ENCODE measurements at places on chromosomes 16 and 17.

DNA sequence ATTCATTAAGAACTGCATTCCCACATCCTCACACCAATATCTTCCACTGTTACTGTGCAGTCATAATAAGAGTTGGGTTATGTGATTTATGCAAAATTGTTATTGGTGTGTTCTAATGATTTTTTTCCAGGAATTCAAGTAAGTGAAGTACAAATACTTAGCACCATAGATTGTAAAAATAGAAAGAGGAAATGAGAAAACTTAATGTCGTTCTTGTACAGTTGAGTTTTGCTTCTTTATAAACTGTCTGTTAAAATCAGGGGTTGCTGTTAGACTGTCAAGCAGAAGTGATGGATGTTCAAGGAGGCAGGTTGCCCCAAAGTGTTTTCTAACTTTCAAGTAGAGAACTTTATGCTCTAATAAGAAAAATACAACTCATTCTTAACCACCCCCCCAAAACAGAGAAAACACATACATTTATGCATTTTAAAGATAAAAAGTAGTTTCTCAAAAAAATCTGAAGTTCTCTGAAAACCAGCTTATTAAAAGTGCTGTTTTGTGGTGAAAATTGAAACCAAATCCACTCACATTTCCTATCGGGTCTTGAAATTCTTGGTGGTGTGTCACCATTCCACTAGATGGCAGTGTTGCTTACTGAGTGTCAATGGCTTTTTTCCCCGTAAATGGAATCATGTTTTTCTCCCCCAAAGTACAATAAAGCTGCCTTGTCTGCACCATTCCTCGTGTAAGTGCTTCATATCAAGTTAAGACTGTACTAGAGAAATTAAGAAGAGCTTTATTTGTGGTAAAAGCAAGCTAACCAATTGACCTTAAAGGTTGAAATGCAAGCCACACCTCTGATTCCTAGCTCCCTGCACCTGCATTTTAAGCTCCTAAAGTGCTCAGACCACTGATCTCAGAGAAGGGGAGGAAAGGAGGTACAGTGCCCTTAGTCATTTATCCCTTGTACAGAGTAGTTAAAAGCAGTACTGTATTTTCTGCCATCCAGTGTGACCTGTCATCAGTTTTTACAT is 4.7 kb upstream of the IGSF6 start:
- peak; percentile 57 for DNase-seq

DNA sequence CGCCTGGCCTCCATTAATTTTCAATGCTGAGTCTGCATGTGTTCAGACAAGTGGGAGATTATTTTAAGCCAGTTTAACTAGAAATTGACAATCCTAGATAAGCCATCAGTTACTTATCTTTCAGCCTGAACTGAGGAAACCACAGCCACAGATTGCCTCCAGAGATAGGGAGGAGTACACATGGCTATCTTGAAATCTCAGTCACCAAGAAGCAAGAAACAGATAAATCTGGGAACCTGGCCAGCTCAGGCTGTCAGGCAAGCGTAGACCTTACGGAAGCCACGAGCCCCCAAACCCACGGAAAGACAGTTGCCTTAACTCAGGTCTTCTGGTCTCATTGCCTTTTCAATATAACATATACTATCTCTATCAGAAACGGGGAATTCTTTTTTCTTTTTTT is 2.0 kb upstream of the GLG1 start:
- DNase-seq: no peak

GRCh38 chr16:70565053-70565452 is 41.4 kb downstream of the SF3B3 start:
- no peak for DNase-seq

GRCh38 chr17:3989041-3989886 is 25.0 kb upstream of the ATP2A3 start:
- DNase-seq: no peak

GRCh38 chr16:15932939-15933338 is 16.5 kb upstream of the ABCC1 start:
- no peak for DNase-seq

- peak; percentile 25 for DNase-seq
Observed at GRCh38 chr16:48971571-48972077, 310.0 kb downstream of the CBLN1 start.

- peak; percentile 0 for DNase-seq
Observed at GRCh38 chr17:39462631-39463375, 1.5 kb downstream of the CDK12 start.

- DNase-seq: no peak
Observed at GRCh38 chr17:79022507-79022991, 1.4 kb upstream of the C1QTNF1 start.

DNA sequence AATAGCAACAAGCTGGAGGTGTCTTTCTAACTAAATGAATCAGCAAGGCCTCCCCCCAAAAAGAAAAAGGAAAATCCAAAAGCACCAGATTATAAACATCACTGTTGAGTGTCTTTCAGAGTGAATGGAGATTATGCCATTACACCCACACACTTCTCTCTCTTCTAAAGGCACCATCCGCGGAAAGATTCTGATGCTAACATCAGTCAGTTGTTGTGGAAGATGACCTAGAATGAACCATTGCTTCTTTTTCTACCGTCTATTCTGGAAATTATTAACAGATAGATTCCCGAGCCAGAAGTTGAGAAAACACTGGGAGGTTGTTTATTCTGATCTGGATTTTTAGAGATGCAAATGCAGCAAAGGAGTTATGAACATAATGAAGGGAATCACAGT is 60.9 kb upstream of the FAM20A start:
- no peak for DNase-seq

- peak; percentile 74 for DNase-seq
Observed at GRCh38 chr17:7440834-7441195, 1.5 kb downstream of the FGF11 start.

DNA sequence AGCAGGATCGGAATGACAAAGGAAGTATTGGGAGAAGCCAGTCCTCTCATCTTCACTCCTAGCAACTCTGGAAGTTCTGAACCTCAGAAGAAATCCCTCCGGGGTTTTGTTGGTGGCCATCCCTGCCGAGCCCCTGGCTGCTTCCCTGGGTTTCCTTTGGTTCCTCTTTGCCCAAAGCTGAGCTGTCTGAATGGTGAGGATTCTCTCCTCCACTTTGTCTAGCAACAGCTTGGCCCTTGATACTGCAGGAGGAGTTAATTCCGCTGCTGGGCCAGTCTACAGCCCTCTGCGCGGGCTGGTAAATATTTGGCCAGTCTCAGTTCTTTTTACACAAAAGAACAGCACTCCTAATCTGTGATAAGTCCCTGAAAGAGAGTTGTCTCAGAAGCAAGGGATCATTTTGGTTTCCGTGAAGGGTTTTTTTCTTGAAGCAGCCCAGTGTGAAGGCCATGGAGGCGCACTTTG is 170.9 kb downstream of the RAB11FIP4 start:
- no peak for DNase-seq

DNA sequence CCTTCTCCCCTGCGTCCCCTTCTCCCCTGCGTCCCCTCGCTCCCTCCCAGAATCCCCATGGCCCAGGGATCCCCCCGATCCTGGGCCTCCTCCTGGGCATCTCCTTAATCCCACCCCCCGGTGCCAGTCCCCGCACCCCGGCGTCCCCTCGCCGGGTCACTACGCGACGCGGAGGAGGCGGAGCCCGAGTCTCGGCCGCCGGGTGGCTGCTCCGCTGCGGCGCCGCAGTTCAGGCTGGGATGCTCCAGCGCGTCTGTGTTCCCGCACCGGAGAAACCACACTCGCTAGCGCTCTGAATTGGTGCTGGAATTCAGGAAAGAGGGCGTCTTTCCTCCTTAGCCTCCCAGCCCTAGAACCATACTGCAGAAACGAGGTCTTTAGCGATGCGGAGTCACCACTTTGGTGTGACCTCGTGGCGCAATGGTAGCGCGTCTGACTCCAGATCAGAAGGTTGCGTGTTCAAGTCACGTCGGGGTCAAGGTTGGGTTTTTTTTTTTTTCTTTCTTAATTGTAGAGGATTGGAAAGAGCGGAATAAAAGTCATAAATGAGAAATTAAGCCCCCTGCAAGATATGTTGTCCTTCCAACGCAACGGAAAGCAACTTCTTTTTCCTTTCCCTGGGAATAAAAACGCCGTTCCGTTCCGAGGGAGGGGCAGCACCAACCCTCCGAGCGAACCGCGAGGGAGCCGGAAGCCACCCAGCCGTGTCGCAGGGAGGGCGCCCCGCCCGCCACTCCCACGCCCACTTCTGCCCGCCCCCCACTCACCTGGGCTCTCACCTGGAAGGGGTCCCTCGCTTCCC is 25.7 kb upstream of the SLC47A1 start:
- DNase-seq: peak; percentile 94

GRCh38 chr17:75503976-75504346 is 11.4 kb downstream of the CASKIN2 start:
- no peak for DNase-seq

- DNase-seq: peak; percentile 90
Observed at GRCh38 chr16:69057400-69058378, 47.8 kb upstream of the HAS3 start.

DNA sequence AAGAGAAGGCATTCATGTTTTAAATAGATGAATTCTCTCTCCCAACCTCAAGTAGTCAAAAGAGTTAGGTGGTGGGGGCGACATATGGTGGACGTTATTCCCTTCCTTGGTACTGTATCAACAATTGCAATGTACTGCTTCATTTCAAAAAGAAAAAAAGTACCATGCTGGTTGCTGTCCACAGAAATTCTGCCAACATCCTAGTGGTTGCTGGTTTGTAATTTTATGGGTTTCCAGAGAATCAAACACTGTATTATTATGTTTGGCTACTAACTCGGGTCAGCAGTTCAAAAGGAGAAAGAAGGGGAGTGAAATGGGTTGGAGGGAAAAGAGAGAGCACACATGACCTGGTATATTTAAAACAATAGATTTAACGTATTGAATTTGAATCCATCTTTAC is 61.1 kb upstream of the KCNJ16 start:
- no peak for DNase-seq

DNA sequence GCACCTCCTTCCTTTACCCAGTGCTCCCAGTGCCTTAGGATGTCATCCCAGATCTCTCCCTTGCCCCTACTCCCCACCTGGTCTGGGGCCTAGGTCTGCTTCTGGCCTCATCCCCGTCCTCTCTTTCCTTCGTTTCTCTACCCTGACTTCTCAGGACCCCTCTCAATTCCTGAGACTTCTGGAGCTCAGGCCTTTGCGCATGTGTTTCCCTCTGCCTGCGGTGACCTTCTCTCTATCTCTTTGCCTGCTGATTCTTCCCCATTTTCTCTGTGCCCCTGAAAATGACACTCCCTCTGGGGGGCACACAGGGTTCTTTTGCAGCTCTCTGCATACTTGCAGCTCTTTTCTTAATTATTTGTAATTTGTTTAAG is 13.5 kb downstream of the ADORA2B start:
- no peak for DNase-seq

- DNase-seq: peak; percentile 33
Observed at GRCh38 chr17:78168242-78168902, at the start of gene SYNGR2. Gene SYNGR2, plus strand, starts transcription at chr17:78168581. Its CDS starts 36 bp downstream, at chr17:78168617.

DNA sequence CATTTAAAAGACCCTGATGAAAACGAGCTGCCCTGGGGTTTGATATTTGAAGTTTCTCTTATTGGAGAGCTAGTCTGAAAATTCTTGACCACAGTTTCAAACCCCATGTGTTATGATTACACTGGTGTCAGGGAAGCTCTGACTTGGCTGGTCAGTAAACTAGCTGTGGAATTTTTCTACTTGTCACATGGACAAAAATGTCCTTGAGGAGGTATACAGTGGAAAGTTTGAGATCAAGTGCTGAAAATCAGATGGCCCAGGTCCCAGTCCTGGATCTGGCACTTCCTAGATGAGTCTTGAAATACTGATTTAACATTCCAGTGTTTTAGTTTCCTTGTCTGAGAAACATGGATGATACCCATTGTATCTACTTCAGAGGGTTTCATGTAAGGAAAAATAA is 30.7 kb upstream of the SOX9 start:
- peak; percentile 26 for DNase-seq

DNA sequence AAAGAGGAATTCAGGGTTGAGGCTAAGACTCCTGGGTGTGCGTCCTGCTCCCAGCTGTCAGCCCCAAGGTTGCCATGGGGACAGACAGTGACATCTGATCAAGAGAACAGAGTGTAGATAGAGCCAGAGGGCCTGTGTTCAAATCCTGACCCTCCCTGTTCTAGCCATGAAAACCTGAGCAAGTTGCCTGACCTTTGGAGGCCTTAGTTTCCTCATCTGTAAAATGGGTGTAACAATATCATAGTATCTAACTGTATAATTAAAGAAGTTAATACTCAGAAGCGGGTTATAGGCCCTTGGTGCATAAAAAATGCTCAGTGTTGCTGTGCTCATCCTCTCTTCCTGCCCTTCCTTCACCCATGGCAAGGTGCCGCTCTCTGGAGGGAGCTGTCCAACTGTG is 28.7 kb upstream of the FOXF1 start:
- no peak for DNase-seq

DNA sequence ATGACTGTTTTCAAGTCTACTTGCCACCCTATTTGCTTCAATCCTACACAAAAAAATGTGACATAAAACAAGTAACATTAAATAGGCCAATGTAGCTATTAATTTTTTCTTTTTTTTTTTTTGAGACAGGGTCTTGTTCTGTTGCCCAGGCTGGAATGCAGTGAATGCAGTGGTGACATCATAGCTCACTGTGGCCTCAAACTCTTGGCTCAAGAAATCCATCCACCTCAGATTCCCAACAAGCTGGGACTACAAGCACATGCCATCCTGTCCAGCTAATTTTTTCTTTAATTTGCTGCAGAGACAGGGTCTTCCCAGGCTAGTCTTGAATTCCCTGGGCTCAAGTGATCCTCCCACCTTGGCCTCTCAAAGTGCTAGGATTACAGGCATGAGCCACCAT is 29.4 kb downstream of the ANKFY1 start:
- DNase-seq: peak; percentile 72

DNA sequence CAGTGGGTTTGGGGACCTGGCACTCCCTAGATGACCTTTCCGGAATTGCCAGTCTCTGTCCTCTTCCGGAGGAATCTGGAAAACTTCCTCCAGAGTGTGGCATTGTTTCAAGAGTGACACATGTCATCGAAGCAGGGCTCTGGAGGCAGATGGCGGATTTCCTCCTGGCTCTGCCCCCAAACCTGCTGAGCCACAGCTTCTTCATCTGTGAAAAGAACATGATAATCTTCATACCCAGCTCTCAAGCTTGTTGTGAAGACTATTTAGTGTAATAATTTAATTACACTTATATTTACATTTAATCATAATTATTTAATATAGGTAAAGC is 19.7 kb upstream of the TEX2 start:
- DNase-seq: no peak

DNA sequence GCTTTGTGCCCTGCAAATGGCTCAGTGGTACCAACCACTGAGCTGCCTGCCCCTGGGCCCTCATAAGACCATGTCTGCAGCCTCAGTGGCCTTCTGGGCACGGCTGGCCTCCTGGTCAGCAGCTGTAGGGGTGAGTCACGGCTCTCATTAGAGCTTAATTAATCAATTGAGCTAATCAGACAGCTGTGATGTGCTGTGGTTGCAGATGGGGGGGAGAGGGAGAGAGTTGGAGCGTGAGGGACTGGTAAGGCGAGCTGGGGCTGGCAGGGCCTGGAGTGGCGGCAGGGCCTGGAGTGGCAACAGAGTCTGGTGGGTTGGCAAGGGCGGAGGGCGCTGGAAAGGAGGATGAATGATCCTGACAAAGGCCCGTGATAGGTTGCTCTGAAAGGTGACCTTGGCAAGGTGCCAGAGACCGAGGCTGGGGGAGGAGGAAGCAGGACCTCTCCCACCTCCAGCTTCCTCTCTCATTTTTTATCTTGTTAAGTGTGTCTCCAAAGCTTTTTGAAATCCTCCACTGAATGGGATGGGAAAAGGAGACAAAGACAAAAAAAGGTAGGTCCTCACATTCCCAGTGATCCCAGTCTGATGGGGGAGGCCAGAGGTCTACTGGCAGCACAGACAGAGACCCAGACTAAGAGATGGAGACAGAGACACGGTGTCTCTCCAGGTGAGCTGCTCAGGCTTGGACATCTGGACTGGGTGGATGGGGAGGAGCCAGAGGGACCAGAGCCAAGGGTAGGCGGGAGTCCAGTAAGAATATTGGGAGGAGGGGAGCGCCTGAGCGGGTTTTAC is 41.6 kb downstream of the DCAKD start:
- DNase-seq: no peak
